ENCODE measurements at places on chromosomes 2 and 18.

- no peak for DNase-seq
These were observed 248.6 kb downstream of the BCL2 start for GRCh38 chr18:63070767-63071502.

DNA sequence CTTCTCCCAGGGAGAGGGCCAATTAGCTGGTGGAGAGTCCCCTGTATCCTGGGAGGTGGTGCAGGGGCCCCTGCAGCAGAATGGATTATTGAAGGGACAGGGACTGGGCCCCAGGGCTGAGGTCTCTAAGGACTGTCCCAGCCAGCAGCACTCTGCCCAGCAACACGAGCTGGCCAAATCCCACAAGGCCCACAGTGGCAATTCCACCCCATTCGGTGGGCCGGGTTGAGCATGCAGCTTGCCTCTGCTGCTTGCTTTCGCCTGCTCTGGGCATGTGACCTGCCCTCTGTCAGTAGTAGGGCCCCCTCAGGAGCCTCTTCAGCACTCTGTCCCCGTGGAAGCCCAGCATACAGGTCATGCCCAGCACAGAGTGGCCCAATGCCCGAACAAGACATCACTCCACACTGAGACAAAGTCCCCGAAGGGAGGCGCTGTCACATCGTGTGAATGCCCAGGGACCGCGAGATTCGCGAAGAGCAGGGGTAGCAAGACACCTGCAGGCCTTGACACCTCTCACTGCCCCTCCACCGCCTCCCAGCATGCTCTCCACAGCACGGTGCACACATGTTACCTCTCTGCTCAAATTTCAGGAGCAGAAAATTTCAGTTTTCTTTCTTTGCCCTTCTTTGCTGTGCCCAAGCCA is 65.4 kb downstream of the CRACDL start:
- DNase-seq: no peak

DNA sequence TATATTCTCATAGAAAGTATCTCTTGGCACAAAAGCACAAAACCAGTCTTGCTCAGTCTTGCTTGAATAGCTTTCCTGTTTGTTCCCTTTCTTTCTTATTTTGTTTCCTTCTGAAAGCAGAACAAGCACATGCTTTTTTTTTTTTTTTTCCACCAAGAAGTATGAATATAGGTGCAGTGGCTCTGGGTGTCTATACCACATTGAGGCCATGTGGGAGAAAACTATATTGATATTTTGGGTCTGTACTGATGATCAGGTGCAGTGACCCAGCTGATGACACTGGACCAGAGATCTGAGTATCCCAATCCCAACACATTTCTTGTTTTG is 28.7 kb downstream of the GEMIN6 start:
- no peak for DNase-seq

DNA sequence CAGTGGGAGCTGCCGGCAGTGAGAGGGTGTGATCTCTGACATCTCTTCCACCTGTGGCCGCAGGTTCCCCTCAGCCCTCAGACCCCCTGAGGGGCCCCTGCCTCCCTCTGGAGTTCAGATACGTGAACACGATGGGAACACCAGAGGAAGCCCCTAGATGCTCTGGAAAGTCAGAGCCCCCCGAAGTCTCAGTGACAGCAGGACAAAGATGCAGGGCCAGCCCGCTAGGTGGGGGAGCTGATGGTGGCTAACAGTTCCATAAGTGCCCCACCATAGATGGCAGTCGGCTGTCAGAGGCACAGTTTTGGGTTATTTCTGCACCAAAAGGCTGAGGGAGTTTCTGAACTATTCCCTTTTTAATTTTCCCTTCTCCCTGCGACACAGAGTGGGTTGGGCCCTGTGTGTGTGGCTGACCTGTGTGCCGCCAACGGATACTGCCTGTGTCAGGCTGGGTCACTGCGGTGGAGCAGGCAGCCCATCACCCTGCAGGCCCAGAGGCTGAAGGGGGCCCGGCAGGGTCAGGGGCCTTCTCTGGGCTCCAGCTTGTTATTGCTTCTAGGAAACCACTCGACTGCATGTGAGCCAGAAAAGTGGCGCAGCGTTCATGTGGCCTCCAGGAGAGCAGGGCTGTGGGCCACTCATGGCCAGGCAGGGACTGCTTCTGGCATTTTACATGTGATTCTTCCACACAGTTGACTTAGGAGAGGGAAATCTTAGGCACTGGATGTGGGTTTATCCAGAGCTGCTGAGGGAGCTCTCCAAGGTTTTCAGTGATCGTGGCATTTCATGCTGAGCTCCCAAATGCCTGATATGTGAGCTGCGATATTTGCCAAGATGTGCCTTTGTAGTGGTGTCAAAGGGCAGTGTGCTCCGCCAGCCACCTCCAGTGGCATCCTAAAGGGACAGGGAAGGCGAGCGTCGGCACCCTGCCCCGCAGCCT is 225.1 kb downstream of the SH3RF3 start:
- no peak for DNase-seq

DNA sequence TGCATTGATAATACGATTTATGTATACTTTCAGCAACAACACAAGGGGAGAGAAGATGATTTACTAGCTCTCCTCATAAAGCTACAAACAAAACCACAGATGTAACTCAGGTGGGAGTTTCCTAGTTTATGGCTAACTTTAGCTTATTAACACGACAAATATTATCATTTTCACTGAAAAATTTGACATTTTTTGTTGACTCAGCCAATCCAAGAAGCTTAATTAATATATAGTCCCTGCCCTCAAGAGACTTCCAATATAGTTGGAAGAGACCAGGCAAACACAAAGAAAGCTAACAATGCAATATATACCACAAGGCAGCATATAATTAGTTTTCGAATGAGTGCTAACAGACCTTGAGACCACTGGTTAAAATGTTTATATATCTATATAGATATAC is 775 bp downstream of the WDR12 start:
- no peak for DNase-seq

GRCh38 chr18:21194871-21195771 is 46.9 kb upstream of the GREB1L start:
- DNase-seq: no peak

GRCh38 chr18:48997985-48998831 is 47.4 kb upstream of the SMAD7 start:
- DNase-seq: no peak

DNA sequence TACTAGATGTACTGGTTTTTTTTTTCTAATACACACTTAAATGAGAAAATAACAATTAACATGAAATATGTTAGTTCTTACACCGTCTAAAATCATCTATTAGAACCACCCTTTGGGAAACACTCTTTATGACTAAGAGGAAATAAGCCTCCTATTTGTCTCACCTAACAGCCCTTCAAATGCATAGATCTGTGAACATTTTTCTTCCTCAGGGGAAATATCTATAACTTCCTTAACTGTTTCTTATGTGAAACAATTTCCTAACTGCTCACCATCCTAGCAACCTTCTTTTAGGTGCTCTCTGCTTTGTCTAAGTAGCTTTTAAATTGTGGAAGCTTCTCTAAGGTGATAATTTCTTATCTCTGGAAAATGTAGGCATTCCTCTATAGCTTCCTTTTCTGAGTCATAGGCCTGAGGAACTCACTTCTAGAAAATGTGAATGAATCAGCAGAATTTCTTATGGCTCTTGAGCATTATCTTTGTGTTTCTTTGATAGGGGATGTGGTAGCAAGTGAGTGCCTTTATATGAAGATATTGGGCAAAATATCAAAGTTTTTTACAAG is 56.1 kb downstream of the CNTNAP5 start:
- DNase-seq: no peak

- DNase-seq: no peak
These were observed 253.0 kb upstream of the NCKAP5 start for GRCh38 chr2:133821107-133821760.

DNA sequence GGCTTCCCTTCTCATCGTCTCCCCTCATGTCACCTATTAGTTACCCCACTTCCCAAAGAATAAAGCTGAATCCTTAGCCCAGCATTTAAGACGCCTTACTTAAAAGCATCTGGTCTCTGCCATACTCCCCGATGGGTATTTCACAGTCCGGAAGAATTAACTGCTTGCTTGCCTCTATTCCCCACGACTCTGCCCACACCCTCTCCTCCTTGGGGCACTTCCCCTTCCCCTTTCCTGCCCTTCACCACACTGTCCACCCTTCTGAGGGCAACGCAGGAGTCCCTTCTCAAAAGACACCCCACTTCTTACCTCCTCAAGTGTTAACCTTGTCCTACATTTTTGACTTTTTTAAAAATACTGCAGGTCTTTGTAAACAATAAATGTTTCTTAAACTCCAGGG is 60.1 kb upstream of the RMP24 start:
- no peak for DNase-seq

DNA sequence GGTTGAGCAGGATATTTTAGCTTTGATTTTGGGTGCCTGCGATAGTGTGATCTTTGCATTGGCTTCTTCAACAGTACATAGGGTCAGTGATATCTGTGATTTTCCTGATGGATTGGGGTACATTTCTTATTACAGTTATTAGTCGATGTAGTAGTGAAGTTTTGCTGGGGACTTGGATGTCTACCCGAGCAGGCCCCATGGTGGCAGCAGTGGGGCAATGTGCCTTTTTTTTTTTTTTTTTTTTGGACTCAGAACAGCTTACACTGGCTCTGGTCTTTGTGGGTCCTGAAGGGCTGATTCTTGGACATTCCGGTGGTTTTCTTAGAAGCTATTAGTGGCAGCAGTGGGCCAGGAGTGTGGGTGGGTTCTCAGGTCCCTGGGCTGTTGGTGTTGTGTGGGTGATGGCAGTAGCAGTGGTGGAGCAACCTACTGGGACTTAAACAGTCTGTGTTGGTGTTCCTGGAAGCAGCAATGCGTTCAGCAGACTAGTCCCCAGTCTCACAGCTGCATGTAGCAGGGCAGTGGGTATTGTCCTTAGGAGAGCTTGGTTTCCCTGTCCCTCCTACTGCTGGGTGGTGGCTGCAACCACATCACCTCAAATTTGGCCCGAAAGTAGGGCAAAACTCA is 53.7 kb upstream of the SLC4A10 start:
- DNase-seq: no peak

DNA sequence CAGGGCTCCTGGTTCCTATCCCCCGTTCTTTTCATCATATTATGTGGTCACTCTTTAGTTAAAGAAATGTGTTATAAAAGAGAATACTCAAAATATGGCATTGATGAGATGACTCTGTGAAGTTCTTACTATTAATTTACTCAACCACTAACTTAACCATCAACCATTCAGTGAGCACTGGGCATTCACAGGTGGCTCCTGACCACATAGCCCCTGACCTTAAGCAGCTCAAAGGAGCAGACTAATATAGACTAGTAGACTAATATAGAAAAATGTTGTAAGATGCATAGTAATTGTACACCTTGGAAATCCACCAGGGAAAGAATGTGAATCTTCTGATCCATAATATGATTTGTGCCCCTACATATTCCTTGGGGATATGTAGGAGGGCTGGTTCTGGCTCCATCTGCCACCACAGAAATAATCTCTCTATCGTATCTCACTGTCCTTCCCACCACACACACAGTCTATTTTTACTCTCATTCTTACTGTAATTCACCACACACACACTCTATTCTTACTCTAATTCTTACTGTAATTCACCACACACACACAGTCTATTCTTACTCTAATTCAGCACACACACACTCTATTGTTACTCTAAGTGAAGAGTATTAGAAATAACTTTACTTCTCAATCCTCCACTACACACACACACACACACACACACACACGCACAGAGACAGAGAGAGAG is 188.9 kb upstream of the ITGA4 start:
- DNase-seq: no peak

- no peak for DNase-seq
These were observed 92.6 kb downstream of the ITGB1BP1 start for GRCh38 chr2:9330612-9331270.

DNA sequence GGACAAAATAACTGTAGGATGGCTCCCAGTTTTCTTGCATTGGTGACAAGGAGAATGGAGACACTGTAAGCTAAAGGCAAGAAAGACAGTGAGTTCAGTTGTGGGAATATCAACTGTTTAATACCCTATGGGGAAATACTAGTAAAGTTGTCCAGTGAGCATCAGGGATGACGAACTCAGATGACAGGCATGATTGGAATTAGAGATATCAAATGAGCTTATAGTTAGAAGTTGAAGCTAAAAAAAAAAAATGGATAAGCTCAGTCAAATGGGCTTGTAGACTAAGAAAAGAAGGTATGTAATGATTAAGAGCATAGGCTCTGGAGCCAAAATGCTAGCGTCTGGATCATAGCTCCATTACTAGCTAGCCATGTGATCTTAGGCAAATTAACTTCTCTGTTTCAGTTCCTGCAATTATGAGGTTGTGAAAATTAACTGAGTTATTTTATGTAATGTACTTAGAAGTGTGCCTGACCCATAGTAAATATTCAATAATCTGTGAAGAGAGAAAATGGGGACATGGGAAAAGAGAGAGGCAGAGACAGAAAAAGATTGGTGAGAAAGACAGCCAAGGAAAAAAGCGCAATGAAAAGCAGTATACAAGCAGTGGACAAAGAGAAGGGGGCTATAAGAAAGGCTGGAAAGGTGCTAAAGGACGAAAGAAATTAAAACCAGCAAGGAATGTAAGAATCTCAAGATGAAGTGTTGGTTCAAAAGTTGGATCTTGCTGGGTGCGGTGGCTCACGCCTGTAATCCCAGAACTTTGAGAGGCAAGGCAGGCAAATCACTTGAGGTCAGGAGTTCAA is 95.7 kb upstream of the SLC39A10 start:
- no peak for DNase-seq

DNA sequence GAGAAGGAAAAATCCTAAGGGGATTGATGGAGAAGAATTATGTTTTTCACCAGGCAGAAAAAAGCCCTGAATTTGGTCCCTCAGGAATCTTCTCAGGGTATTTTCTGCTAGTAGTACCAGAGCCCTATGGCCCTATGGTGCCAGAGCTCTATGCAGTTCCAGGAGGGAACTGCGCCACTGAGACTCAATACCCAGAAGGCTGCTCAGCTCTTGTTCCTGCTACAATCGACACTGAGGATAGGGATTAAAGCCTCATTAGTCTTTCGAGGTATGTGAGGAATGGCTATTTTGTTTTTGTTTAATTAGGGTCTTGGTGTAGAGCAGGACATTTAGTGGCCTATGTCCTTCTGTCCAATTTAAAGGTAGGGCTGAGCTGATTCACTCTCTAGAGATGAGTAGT is 21.7 kb upstream of the PPP3R1 start:
- DNase-seq: no peak

DNA sequence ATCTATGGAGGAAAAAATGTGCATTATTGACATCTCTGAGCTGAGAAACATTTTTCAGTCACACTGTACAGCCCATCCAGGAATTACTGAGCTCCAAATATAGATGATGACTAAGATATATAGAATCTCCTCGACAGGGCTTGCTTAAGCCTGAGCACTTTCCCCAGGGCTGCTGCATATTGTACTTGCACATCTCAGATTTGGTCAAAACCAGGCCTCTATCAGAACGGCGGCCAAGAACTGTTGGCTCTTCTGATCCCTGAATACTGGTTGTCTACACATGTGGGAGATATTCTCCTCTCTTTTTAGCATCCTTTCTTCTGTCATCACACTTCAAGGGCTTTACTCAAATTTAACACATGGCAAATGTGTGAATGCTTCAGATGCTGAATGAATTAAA is 201.5 kb upstream of the SLC35G4 start:
- no peak for DNase-seq

- DNase-seq: no peak
These were observed 89.5 kb upstream of the NCK2 start for GRCh38 chr2:105655244-105655643.

GRCh38 chr18:38052879-38053590 is 487.4 kb upstream of the CELF4 start:
- no peak for DNase-seq

- DNase-seq: no peak
These were observed 33.5 kb upstream of the CERS6 start for GRCh38 chr2:168422584-168422983.

- no peak for DNase-seq
These were observed 152.9 kb upstream of the DNMT3A start for GRCh38 chr2:25494616-25495015.

Data from stimulated activated naive CD4-positive, alpha-beta T cell treated with Interleukin-2 at 50 U/mL for 16 hours (primary cell).